ENCODE measurements at places on chromosomes 1 and 21.

GRCh38 chr1:214862421-214862820 is 220.1 kb upstream of the KCNK2 start:
- no peak for DNase-seq

DNA sequence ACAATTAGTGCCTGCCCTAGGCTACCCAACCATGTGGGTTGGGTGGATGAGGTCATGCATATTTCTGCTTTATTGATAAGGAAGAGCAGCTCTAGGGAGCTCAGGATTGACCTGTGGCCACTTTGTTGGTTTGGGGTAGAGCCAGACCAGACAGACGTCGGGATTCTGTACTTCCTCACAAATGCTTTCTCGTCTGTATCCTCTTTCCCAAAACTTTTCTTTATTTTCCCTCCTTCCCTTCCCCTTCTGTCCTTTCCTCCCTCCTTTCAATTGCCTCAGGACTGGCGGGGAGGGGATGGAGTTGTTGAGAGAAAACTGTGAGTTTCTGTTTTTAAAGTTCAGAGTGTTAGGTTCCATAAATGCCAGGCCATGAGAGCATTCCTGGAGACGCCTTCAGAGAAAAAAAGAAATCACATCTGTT is 68.0 kb downstream of the UCK2 start:
- no peak for DNase-seq

- DNase-seq = no peak
Observed at GRCh38 chr1:15323989-15324868, 77.2 kb downstream of the FHAD1 start.

DNA sequence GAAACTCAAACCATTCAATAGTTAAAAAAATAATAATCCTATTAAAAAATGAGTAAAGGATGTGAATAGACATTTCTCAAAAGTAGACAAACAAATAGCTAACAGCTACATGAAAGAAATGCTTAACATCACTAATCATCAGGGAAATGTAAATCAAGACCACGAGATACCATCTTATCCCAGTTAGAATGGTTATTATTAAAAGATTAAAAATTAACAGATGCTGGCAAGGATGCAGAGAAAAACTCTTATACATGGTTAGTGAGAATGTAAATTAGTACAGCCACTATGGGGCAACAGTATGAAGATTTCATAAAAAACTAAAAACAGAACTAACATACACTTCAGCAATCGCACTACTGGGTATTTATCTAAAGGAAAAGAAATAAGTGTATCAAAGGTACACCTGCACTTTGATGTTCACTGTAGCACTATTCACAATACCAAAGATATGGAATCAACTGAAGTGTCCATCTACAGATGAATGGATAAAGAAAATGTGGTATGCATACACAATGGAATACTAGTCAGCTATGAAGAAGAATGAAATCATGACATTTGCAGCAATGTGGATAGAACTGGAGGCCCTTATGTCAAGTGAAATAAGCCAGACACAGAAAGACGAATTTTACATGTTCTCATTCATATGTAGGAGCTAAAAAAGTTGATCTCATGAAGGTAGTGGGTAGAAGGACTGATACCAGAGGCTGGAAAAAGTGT is 117.9 kb downstream of the ACBD6 start:
- DNase-seq = no peak

- DNase-seq = no peak
Observed at GRCh38 chr1:175399795-175400194, 207.2 kb upstream of the KIAA0040 start.

GRCh38 chr1:22142315-22143064 is 407 bp downstream of the WNT4 start:
- DNase-seq = no peak

GRCh38 chr1:21361506-21361905 is 71.2 kb upstream of the ECE1 start:
- DNase-seq = no peak

GRCh38 chr1:25562101-25562927 is 18.9 kb downstream of the LDLRAP1 start:
- peak; percentile 96 for DNase-seq

- no peak for DNase-seq
Observed at GRCh38 chr21:14078746-14079375, 131.9 kb downstream of the LIPI start.

DNA sequence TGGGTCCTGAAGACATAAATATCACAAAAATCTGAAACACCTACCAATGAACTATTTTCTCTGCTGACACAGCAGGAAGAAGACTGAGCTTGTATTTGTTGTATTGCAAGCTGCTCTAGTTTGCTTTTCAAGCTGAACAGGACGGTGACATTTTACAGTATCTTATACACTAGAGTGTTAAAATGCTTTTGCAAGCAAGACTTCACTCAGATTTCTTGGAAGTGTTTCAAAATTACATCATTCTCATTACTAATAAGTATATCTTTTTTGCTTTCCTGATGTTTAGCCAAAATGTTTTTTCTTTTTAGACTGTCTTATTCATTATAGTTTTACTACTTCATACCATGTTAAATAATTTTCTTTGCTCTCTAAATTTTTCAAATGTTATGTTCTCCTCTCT is 427.1 kb upstream of the CXADR start:
- no peak for DNase-seq

GRCh38 chr1:73564294-73564693 is 633.7 kb downstream of the LRRIQ3 start:
- no peak for DNase-seq

DNA sequence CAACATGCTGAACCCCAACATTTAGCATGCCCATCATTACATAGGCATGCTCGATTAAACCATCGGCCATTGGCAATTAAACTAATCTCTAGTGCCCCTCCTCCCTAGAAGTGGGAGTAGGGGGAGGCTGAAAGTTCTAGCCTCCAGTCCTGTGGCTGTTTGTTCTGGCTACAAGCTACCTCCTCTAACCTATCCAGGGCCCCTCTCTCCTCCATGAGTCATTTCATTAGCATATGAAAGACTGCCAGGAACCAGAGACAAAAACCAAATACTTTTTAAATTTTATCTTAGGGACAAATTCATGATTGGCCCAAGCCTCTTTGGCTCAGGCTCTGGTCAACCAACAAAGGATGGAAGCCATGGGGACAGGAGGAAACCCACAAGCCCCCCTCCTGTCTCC is 231.1 kb downstream of the CACNA1E start:
- DNase-seq = no peak

DNA sequence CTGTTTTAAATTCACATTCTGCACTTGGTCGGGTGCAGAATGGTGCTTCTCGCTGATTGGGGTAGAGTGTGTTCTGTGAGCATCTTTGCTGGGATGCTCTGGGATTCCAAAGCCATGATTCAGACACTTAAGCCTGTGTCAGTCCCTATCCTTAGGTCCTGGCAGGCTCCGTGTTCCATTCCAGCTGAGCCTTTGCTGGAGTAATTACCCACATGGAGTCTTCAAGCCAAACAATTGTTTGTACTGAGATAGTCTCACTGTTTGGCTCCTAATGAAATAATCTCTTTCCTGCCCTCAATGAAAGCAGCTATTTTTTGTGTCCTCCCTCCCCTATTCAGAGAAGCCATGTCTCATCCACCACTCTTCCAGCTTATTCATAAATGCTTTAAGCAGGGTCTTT is 18.7 kb downstream of the SMAP2 start:
- DNase-seq = no peak

GRCh38 chr1:15148475-15148874 is 5.1 kb upstream of the TMEM51 start:
- DNase-seq = no peak

GRCh38 chr1:16888860-16889816 is 6.6 kb upstream of the RNU1-2 start:
- peak; percentile 55 for DNase-seq

DNA sequence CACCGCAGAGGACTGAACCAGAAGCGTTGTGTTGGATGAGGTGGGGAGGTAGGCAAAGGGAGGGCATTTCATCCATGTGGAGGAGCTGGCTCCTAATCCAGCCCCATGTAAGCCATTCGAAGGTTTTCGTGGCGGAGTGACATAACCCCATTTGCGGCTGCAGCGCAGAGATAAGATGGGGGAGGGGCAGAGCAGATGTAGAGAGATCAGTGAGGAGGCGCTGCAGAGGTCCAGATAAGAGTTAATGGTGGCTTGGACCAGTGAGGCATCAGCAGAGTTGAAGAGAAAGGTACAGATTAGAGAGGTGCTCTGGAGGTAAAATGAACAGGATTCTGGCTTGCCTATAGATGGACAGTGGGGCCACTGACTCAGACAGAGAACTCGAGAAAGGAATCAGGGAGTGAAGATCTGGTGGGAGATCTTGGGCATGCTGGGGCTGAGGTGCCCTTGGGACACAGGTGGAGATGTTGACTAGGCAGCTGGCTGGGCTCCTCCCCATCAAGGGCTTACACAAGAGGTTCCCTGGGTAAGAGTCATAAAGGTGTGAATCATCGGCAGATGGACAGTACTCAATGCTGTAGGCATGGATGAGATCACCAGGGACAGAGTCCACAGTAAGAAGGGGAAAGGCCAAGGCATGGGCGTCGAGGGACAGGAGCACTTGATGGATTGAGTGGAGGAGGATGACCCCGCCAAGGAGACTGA is 7.8 kb upstream of the PTPRF start:
- DNase-seq = no peak

DNA sequence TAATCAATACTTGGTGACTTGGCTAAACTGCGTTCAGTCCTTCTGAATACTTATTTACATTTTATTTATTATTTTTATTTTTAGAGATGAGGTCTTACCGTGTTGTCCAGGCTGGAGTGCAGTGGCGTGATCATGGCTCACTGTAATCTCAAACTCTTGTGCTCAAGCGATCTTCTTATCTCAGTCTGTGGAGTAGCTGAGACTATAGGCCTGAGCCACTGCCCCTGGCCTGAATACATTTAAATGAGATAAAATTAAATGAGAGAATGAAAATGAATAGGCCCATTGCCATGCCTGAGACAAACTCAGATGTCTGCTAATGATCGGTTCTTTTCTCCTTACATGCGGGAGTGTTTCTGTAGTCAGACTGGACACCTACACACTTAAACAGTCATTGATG is 86.0 kb downstream of the GALNT2 start:
- DNase-seq = no peak

- no peak for DNase-seq
Observed at GRCh38 chr1:165441166-165441880, 3.6 kb downstream of the RXRG start.

DNA sequence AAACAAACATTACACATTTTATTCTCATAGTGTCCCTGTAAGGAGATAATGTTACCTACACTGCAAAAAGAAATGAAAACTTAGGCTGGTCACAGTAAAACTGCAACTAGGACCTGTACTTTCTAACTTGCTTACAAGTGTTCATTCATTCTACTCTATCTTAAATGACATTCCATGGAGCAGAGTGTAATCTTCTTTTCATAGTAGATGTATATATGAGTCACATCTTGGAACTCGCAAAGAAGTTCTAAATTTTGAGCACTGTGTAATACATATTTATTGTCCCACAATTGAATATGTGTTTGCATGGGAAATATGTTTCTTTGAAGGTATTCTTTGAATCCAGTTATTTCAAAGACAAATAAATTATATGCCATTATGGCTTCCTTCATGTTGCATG is 1258.5 kb upstream of the ADGRL2 start:
- DNase-seq = no peak

DNA sequence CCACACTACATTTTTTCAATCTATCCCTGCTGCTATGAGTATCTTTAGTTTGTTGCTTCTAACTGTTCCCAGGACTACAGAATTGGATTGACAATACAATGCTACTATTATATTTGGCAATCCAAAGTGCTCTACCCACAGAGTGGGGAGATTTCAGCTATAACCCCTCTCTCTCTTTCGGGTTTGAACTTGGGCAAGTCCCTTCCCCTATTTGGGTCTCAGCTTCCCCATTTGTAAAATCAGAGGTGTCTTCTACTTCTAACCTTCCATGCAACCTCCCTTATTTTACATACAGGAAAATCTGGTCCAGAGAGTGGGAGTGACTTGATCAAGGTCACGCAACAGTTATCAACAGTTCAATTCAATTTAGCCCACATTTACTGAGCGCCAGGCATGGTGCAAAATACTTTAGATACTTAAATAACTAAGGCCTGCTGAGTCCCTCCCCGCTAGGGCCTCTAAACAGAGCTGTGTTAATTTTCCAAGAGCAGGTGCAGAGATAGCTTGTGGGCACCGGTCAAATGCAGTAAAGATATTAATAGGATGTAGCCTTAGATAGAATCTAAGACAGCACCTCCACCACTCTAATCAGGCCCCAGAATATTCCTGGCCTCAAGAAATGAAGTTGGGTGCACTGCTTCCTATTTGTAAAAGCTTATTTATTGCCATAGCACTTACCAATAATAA is 9.4 kb upstream of the GPX7 start:
- no peak for DNase-seq

GRCh38 chr21:36134803-36135390 is at the start of gene CBR3:
Gene CBR3 (plus strand): TSS chr21:36135079. CDS start chr21:36135193, 114 bp downstream.
- peak; percentile 42 for DNase-seq

- no peak for DNase-seq
Observed at GRCh38 chr1:17184161-17184665, 20.7 kb upstream of the PADI1 start.

DNA sequence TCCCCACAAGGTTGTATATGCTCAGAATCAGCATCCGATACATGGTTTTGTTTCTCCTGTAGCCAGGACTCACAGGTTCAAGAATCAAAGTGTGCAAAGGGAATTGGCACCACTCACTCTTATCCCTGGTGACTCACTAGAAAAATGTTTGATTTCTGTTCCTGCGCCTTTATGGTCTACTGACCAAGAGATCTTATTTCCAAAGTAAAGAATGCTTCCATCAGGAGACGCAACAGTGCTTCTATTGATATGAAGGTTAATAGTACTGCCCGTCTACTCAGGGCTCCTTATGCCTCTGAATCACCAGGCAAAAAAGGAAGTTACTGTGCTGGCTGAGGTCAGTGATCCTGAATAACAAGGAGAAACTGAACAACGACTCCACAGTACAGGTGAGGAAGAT is 1392.0 kb upstream of the PRMT6 start:
- no peak for DNase-seq

- DNase-seq = no peak
Observed at GRCh38 chr1:53073287-53073686, 11.3 kb downstream of the PODN start.

- no peak for DNase-seq
Observed at GRCh38 chr1:218498056-218498938, 153.2 kb downstream of the TGFB2 start.

- no peak for DNase-seq
Observed at GRCh38 chr1:180230791-180231505, 884 bp downstream of the LHX4 start.

DNA sequence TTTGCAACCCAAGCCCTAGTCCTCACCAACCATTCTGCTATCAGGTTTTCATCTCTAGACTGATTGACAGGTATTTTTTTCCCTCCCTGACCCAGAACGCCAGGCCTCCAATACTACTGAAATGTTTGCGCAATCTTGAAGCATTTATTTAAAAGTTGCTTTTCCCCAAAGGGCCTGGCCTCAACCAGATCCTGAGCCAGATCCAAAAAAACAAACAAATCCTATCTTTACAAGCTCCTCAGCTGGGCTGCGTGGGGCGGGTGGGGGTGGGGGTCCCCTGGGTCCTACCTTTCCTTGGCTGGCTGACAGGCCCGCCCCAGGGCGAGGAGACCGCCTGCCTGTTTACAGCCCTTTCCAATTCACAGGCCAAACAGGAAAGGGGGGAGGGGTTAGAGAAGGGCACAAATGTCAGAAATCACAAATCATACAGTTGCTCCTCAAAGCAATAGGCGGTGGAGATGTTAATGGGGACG is 98.8 kb downstream of the FOXD2 start:
- no peak for DNase-seq

- DNase-seq = no peak
Observed at GRCh38 chr1:214440219-214440965, 111.0 kb downstream of the PTPN14 start.

GRCh38 chr1:5311634-5312292 is 657.4 kb downstream of the AJAP1 start:
- no peak for DNase-seq

GRCh38 chr1:145997016-145997717 is 788 bp upstream of the TXNIP start:
- DNase-seq = peak; percentile 85
